ENCODE measurements at places on chromosomes 7 and 10.

DNA sequence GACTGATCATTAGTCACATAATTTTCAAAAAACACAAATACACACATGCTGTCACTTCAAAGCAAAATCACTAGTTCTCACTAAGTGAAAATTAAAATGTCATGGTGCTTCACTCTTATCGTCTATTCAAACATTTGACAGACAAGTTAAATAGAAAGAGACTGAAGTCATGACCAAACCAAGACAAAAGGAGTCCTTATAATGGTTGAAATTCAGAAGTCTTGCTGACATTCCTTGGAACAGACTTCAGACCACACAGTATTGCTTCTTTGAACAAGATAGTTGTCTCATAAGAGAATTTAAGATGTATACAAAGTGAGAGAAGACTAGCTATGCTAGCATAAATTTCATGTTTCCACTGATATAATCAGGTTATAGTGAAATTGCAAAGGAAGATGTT, 119.5 kb downstream of the SEMA3D start:
- no peak for DNase-seq

- no peak for DNase-seq
Observed at GRCh38 chr10:26519803-26520202, 81.7 kb downstream of the APBB1IP start.

- DNase-seq: no peak
Observed at GRCh38 chr7:131108212-131108940, 219.3 kb upstream of the MKLN1 start.

DNA sequence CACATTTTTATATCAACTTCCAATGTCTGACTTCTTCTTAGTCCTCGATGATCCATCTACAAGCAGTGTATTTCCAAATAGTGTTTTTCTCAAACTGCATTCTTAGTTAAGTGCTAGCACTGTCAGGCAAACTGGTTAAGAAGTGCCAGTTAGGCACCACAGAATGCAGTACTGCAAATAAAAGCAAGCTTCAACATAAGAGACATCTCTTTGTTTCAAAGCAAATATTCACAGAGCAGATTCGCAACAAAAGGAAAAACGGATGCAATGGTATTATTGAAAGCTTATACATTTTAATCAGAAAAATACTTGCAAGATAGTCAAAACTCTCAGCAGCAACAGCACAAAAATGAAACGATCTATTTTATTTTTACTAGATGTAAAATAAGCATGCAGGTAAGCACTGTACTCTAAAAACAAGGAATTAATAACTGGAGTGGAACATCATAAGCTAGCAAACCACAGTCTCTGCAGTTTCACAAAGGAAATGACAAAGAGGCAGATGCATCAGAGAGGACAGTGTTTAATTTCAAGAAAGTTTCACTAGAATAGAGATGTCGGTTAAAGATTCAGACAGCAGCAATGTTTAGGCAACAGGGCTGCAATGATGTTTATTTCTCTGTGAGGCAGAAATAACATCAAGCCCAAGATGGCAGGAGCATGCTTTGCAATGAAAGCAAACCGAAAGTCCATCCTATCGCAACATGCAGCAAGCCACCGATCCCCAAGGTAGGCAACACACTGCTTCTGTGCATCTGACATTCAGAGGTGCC, 82.0 kb downstream of the FGFR2 start:
- DNase-seq: no peak

DNA sequence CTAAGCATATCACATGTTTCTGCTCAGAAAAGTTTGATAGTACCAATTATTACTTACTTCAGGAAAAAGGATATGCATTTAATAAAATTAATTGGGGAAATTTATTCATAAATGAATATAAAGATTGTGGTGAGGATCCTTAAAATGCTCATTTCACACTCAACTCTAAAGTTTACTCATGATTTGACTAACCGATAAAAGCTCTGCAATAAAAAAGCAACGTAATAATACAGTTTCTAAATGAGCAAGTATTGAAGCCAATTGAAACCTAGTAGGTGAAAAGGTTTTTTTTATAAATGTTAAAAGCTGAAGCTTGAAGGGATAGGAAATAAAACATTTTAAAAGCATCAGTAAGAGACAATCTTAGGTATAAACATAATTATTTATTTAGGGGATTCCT, 308.3 kb upstream of the STEAP1 start:
- DNase-seq: no peak
